ENCODE measurements at places on chromosomes 12 and 14. TPM values are rescaled to one million over a fixed set of nuclear protein-coding genes. Genes with fewer than 3 reads are reported as not detected.

The STYK1 gene
- not detected for total RNA-seq

The DPF3 gene
- total RNA-seq, result 1.3 TPM

DNA sequence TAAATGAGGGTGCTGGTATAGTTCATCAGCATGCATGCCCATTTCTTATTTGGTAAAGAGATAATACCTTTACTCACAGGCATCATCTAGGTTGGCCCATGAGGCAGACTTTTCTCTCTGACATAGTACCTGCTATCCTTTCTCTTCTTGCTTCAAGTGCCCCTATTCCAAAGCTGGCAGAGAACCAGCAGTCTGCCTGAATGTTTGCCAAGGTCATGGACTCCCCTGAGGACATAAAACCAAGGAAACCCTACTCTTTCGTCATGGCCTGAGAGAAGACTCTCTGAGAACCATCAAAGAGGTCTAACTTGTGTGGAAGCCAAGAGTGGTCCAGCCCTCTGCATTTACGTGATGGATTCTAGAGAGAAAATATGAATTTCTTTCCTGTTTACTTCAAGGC lies 11.9 kb downstream of the PPP1R36 start:
- H3K36me3 ChIP-seq, result no peaks in the 10 kb centered on the region
- no peak overlapping the region for H3K4me3 ChIP-seq
- peaks cover 2% of the 10 kb centered on the region for H3K4me1 ChIP-seq
- DNase-seq, result no peak
- H3K27me3 ChIP-seq, result no peaks in the 10 kb centered on the region

GRCh38 chr12:96044017-96044942 lies 8.9 kb upstream of the LTA4H start:
- no peaks in the 10 kb centered on the region for H3K27me3 ChIP-seq
- no peak for DNase-seq
- H3K36me3 ChIP-seq, result no peaks in the 10 kb centered on the region
- H3K4me3 ChIP-seq, result no peak overlapping the region

DNA sequence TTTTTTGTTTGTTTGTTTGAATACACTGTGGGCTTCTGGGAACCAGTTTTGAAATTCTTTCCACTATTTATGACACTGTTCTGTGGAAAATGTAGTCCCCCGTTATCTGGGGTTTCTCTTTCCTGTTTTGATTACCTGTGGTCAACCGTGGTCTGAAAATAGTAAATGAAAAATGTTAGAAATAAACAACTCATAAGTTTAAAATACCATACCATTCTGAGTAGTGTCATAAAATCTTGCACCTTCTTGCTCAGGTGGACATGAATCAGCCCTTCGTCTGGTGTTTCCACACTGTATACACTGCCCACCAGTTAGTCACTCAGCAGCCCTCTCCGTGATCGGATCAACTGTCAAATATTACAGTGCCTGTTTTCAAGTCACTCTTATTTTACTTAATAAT lies 5.1 kb upstream of the PAPOLA start:
- no peak overlapping the region for H3K4me3 ChIP-seq
- H3K4me1 ChIP-seq, result peaks cover 7% of the 10 kb centered on the region
- no peak overlapping the region for H3K27ac ChIP-seq
- H3K36me3 ChIP-seq, result no peaks in the 10 kb centered on the region

DNA sequence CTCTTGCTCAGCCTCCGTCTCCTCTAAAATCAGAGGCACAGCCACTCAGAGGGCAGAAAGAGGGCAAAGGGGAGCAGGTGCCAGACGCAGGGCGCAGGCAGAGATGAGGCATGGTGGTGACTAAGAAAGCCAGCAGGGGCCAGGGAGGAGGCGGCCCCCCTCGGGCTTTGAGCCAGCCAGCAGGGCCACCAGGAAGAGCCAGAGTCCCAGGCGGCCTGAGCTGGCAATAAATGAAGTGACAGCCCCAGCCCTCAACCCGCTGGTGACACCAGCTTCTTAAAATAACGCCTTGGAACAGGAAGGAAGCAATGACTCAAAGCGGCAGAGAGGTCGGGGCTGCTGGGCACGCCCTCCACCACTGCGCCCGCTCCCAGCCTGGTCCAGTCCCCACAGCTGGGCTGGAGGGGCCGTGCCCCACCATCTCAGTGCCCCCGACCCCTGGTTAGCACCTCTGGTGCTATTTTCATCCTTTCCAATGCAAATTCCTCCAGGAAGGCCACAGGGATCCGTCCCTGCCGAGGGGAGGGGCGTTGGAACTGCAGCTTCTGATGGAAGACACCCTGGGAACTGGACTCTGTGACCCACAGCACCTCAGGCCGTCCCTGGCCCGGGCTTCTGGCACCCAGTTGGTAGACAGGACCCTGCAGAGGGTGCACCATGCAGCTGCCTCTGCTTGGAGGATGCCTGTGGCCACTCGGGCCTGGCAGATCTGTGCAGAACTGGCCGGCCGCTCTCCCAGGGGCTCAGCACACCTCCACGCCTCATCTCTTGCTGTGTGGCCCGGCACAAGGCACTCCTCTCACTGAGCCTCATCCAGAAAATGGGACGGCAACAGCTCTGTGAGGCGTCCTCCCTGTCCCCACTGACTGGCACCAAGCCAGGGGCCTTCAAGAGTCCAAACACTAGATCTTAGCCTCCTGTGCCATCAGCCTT lies 113.7 kb downstream of the NCOR2 start:
- peaks cover 97% of the 10 kb centered on the region for H3K4me1 ChIP-seq
- peak overlapping the region; percentile 89 for H3K27ac ChIP-seq
- no peak overlapping the region for H3K4me3 ChIP-seq
- H3K36me3 ChIP-seq, result peaks cover 57% of the 10 kb centered on the region
- DNase-seq, result peak; percentile 93

DNA sequence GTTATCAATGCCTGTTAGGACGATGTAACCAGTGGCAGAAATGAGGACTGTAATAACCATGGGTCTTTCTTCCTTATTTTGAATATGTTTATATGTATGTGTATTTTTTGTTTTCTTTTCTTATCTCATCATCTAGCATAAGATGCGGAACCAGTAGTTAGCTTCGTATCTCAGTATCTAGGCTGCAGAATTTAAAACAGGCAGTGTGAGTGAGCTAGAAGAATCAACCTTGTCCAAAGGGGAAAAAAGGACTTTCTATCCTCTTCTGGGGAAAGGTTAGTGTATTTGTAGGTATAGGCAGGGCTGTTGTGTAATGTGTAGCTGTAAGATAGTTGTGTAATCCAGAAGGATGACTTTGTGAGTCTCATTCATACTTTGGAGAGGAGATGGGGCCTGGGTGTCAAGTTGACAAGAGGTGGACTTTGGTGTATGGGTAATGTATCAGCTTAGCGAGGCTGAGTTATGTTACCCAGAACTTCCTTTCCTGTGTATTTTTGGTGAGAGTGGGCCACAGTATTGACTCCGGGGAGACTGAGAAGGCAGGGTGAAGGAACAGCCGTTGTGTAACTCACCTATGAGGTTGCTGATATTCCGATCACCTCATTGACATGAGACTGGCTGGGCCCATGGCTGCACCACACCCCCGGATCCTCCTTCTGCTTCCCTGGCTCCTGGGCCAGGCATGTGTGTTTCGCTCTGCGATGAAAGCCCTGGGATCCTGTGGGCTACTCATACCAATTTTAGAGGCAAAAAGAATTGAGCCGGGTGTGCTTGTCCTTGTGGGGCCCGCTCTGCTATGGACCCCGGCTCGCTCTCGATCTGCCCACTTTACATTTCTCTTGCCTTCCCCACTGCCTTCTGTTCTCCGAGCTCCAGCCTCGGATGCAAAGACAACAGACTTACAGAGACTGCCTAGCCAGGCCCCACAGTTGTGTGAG lies 24.3 kb downstream of the DLK1 start:
- no peak overlapping the region for H3K4me3 ChIP-seq
- no peak overlapping the region for H3K27ac ChIP-seq
- no peak for DNase-seq
- no peaks in the 10 kb centered on the region for H3K36me3 ChIP-seq
- peaks cover 3% of the 10 kb centered on the region for H3K4me1 ChIP-seq
